ENCODE measurements at places on chromosomes 7 and 10.

DNA sequence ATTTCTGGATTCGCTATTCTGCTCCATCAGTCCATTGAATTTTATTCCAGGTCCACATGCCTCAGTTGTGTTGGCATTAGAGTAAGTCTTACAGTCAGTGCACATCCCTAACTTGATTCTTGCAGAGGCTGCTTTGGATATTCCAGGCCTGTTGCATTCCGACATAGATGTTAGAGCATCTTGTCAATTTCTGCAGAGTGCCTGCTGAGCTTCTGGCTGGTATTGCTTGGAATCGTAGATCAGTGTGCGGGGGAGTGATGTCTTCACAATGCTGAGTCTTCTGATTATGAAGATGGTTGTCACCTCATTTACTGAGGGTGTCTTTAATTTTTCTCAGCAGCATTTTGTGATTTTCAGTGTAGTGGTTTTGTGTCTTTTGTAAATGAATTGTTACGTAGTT, 45.2 kb downstream of the INPP5A start:
- DNase-seq: no peak

GRCh38 chr7:128904381-128905197, 5.9 kb downstream of the KCP start:
- DNase-seq: no peak

- DNase-seq: no peak
Measured at GRCh38 chr10:29857843-29858701, 201.3 kb downstream of the JCAD start.

DNA sequence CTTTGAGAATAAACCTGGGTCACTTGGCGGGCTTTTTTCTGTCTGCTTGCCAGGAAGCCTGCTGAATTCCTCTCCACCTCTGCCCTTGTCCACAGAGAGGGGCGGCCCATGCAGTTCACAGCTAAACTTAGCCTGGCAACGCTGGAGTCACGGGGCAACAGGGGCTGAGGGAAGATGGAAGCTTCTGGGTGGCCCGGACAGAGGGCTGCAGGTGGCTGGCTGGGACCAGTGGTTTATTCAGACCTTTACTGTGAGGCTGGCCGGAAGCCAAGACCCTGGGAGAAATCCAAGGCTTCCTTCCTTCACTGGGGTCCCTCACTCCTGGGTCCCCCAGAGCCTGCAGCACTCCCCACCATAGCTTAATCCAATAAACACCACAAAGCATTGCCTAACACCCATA, 17.0 kb downstream of the ITPRIP start:
- no peak for DNase-seq

DNA sequence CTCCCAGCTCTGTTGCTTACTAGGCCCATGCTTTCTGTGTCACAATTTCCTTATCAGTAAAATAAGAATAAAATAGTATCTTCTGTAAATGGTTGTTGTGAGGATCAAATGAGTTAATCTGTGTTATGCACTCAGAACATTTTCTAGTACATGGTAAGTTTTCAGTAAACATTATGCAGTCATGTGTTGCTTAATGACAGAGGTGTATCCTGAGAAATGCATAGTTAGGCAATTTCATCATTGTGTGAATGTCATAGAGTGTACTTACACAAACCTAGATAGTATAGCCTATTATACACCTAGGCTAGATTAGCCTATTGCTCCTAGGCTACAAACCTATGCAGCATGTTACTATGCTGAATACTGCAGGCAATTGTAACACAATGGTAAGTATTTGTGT, 4.4 kb downstream of the PTTG1IP2 start:
- no peak for DNase-seq

DNA sequence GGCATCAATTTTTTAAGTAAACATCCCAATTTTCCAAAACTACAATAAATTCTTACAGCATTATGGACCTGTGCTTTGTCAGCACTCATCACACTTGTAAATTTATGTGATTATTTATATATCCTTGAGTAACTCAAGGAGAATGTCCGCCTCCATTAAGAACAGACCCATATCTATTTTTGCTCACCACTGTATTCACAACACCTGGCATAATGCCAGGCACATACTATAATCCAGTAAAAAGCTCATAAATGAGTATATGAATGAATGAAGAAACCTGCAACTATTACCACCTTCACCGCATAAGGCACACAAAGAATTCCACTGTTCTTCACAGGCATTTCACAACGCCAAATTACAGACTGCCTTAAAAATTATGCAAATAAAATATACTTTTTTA, 46.9 kb downstream of the MINDY3 start:
- no peak for DNase-seq

DNA sequence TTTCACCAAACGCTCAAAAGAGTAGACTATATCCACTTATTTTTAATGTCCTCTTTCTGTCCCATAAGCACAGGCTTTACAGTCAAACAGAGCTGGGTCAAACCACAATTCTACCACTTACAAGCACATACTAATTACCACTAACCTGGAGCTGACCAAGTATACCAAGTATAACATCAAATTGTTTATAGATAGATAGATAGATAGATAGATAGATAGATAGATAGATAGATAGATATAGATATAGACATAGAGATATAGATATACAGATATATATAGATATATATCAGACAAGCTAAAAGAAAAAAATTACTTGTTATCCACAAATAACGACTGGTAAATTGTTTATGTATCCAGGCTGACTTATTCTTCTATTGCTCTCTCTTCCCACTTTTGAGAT, 52.5 kb upstream of the SPOCK2 start:
- no peak for DNase-seq

GRCh38 chr7:148903504-148903903, 19.4 kb upstream of the EZH2 start:
- DNase-seq: no peak

DNA sequence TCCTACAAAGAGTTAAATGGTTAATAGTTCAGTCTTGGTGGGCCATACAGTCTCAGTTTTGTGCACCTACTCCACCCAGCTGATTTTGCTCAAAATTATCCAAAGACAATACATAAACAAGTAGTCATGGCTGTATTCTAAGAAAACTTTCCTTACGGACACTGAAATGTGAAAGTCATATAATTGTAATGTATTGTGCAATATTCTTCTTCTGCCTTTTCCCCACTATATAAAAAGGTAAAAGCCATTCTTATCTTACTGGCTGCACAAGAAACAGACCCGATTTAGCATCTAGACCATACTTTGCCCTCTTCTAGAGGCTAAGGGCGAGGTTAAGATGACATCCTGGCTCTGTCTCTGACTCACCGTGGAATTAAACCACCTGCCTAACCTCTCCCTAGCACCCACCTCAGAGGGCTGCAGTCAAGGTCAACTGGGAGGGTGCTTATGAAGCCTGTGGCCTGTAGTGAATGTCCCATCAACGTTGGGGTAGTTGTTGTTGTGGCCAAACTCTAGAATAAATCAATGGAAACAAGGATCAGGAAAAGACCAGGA, 63.8 kb upstream of the DOCK1 start:
- DNase-seq: no peak

DNA sequence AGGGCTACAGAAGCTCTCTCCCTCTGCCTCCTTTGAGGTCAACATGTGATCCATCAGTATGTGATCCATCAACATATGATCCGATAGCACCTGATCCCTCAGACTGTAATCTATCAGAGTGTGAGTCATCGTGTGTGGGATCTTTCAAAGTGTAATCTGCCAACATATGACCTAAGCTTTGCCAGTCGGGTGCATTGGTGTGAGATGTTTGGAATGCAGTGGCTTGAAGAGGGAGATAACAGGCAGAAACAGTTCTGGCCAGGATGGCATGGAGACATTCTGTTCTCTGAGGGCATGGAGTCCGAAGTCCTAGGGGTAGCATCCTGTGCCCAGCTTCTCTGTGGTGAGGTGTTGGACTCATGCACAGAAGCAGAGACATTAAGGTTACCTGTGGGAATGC, 217.7 kb upstream of the ETV1 start:
- DNase-seq: no peak

DNA sequence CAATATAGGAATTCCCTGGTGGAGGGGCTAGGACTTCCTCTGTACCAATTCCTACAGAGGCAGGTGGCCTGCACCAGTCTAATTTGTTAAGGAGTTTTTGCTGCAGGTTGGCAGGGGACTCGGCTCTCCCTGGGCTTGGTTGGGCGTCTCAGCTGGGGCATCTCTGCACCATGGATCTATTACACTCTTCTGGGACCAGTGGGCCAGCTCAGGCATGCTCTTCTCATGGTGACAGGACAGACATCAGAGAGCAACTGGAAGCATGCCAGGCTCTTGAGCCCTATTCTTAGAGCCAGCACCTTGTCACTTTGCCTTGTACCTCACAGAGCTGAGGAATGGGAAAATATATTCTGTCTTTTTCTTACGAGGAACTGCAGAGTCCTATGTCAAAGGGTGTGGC, 74.6 kb downstream of the SH2D4B start:
- DNase-seq: no peak

DNA sequence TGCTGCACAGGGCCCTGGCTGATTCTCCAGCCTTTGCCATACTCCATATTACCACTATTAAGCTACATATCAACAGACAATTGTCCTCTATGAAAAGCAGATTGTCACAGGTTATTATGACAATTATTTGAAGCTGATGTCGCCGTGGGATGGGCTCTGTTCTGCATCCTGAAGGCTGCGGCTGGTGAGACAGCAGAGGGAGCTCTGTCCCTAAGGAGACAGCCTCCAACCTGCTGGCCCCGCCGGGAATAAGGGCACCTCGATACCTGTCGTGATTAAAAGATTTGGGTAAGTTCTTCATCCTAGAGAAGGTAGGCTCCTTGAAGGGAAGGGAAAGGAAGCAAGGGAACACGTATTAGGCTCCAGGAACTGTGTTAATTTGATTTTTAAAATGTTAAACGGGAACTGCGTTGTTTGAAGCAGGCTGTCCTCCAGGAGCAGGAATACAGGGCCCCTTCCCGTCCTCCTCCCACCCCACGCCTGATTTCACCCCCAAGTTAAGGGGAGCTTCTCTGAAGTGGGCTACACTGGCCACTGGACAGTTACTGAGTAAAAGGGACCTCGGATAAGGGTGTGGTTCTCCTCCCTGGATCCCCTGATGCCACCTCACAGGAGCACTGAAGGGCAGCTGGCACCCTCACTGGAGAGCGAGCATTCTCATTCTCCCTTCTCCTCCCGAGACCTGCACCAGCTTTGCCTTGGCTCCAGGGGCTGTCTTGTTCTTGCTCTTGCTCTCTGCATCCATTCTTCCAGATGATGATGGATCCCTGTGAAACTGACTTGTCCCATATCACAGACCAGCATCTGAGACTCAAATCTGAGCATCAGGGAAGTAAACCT, 11.8 kb upstream of the TIAL1 start:
- DNase-seq: no peak

- no peak for DNase-seq
Measured at GRCh38 chr7:100975371-100975821, 6.0 kb downstream of the MUC12 start.

GRCh38 chr10:73902351-73902750, 8.6 kb upstream of the PLAU start:
- no peak for DNase-seq

GRCh38 chr10:3825862-3826351, 40.9 kb upstream of the KLF6 start:
- DNase-seq: no peak

DNA sequence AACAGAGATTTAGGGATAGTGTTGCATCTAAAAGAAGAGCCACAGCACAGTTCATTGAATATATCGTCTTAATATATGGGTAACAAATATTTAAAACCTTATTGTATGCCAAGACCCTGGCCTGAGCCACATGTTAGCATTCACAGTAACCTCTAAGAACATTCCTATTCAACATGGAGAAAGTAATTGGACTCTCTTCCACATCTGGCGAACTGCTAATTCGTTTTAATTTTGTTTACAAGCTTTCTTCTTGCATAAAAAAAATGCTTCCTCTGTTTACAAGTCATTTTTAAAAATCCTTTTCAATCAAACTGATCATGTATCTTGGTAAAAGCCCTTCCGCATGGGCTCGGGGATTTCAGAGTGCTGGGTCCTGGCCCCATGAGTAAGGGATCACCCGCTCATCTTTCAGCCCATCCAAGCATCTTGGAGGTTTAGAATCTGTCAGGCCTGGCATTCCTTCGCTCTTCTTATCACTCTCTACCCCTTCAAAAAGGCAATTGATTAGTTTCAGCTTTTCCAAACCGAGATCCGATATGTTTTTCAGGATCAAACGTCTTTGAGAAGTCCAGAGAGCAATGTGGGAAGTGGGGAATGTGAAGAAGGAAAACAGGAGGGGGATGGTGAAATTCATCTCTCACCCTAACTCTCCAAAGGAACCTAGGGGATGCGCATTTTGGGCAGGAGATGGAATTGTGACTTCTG, 7.3 kb downstream of the TWIST1 start:
- DNase-seq: no peak

DNA sequence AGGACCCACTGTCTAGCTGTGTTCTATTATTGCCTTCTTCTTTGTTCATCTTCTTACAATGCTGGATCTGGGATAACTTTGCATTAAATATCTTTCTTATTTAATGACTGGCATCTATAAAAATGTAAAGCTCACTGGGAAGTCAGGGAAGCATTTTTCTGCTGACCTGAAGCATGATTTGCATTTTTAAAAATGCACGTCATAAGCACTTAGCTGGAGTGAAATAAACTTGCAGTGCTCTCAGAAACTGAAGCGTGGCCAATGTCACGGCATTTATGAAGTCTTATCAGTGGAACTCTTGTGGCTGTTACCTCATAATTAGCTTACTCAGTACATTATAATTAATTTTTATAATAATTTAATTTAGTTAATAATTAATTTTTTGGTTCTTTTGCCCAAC, 59.1 kb downstream of the FRMD4A start:
- DNase-seq: no peak

DNA sequence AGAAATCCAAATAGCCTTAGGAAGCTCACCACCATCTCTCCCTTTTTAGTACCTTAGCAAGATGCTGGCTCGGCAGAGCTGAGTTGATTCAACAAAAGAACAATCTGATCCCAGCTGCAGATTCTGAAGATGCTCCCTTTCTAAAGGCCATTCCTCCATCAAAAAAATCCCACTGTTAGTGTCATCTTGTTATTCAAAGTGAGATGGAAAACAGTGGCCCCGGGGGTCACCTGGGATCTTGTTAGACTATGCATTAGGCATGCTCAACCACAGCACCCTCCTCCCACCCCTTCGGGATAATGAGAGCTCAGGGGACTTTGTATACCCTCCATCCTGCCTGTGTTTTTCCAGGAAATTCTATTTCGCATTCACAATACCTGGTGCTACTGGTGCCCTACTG, 2.4 kb downstream of the NCAPG2 start:
- no peak for DNase-seq

- DNase-seq: no peak
Measured at GRCh38 chr10:33876584-33877400, 542.3 kb upstream of the NRP1 start.
